G401 (cell line): ENCODE measurements at places on chromosomes 2 and 18.

DNA sequence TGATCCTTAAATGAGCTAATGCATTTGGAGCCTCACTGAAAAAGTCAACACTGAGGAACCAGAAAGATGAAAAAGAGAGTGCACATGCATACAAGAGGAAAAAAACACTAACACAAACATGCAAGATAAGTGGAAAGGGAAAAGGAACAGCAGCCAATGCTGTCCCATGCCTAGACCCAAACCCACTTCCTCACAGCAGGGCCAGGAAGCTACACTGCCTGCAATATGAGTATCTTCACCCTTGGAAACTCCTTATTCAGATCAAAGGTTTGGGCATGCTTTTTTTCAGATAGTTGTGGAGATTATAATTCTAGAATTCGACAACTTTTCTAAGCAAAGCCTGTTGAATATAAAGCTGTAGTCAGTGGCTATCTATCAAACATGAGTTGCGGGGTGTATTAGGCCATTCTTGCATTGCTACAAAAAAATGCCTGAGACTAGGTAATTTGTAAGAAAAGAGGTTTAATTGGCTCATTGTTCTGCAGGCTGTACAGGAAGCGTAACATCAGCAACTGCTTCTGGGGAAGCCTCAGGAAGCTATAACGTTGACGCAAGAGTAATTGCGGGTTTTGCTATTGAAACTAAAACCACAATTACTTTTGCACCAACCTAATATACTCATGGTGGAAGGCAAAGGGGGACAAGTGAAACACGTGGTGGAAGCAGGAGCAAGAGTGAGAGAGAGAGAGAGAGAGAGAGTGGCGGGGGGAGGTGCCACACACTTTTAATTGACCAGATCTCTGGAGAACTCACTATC is 138.2 kb downstream of the MBD2 start:
- DNase-seq, result no peak

DNA sequence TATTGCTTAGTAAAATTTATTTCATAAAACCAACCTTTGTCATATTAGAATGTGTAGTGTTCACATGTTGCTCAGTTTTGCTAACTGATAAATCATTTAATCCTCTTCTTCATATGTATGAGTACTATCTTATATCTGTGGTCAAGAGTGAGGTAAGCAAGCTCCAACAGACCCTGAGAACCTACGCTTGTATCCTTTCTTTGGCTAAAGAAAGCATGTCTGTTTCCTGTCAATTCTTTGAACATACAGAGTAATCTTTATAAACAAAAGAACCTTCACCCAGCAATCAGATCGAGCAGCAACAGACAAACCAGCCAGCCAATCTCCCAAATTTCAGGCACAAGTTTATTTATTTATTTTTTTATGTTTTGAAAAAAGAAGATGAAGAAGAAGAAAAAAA is 6.4 kb downstream of the ADCYAP1 start:
- DNase-seq, result no peak

DNA sequence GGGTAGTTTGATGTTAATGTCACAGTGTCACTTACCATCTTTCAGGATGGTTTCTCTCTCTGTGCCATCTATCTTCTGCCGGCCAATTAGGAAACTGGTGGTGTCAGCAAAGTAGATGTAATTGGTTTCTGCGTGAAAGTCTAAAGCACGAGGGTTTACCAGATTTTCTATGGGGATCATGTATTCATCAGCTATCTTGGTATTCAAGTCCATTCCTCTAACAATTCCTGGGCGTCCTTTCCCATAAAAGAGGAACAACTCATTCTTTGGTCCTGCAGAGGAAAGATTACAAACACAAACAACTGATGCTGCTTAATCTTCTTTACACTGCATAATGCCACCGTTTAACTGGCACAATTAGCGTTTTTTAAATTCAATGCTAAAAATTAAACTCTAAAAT is 1081.9 kb downstream of the LRP1B start:
- DNase-seq, result no peak

DNA sequence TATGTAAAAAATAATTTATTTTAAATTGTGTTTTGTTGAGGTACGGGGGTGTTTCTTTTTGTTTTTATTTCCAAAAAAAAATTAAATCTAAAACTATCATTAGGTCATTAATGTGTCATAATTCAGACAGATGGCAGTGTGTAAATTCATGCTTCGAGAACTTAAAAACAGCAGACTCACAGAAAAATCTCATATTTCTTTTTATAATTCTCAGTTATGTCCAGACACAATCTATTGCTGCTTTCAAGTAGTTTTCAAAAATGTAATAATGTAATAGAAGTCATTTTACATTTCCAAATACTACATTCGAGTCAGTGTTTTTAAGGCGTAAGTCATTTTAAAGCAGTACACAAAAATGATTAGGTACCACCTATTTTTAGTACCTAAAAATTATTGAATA is 14.3 kb downstream of the IKZF2 start:
- no peak for DNase-seq

- DNase-seq, result no peak
These were observed 28.6 kb downstream of the IGFBP2 start for GRCh38 chr2:216661639-216662375.

GRCh38 chr2:5064687-5065086 is 627.5 kb upstream of the SOX11 start:
- no peak for DNase-seq

DNA sequence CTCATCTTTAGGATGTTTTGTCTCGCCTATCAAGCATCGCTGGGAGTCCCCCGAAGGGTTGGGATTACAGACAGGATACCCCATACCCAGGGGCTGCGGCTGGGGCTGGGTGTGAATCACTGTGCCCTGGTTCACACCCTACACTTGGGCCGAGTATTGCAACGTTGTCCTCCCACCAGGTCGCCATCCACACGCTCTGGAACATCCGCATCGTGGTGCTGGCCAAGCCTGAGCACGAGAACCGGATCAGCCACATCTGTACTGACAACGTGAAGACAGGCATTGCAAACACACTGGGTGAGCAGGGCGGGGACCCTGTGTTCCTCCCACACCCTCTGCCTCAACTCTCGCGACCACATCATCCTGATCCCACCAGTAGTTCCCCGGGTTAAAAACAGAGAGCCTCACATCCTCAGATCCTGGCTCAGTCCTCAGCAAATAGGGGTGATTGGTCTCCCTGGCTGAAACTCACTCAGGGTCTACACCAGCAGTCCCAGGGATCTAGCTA is 87.3 kb upstream of the ATG16L1 start:
- DNase-seq, result no peak

GRCh38 chr2:132654968-132655367 is 15.0 kb downstream of the LYPD1 start:
- DNase-seq, result no peak

DNA sequence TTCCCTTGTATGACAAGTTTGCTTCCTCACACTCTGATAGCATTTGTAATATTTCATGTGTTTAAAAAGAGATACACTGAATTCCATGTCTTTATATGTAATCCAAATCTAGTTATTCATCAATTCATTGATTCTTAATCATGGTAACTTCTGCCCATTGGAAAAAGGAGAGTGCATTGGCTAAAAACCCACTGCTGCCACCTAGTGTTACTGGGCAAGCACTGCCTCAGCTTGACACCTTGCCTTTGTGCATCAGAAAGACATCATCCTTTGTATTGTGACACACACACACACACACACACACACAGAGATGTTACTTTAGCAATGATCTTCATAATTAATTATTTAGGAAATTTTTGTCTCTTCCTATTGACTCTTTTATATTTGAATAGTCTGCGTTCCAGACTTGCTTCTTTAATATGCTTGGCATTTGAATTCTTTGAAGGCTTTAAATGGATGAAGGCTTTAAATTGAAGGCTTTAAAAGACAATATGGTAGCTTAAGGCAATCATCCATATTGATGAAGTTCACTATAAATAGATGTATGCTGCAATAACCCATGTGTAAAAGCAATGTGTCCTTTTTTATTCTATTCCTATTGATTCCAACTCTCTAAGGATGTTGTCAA is 414.2 kb upstream of the CHST9 start:
- DNase-seq, result peak; percentile 40

DNA sequence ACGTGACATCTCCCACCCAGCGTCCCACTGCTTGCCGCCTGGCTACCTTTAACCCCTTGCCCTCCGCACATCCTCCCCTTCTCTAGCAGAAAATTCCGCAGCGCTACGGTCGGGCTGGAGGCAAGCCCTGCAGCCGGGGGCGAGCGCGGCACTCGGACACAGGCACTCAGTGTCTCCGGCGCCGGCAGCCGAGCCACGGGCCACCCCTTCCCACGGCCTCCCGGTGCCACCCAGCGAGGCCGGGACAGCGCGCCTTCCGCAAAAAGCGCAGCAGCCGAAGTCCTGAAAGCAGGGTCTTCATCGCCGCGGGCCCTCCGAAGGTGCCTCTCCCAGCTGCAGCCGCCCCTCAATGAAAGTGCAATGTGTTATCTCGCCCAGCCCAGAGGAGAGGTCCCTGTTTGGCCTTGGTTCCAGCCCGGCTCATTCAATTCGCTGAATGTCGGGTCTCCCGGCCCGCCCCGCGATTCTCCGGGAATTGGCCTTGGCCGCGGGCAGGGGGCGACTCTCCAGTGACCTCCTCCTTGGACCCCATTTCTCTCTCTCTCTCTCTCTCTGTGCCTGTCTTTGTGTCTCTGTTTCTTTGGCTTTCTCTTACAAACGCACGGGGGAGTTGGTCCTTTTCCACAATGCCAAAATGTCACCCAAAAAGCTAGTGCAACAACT is 1.1 kb downstream of the DLGAP1 start:
- peak; percentile 50 for DNase-seq

DNA sequence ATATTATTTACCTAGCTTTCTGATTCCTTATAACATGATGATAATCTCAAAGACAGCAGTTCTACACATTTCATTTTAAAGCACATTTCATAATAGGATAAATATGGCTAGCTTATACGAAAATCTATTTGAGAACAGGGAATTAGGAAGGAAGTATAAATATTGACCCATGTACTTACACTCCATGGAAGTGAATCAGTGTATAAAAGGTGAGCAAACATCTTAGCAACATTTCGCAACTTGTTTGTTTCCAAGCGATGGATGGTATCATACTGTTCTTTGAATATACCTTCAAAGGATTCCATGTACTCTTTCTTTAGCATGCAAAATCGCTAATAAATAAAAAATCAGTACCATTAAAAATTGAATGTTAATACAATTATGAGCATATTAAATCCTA is 53.1 kb downstream of the CWC22 start:
- DNase-seq, result no peak

DNA sequence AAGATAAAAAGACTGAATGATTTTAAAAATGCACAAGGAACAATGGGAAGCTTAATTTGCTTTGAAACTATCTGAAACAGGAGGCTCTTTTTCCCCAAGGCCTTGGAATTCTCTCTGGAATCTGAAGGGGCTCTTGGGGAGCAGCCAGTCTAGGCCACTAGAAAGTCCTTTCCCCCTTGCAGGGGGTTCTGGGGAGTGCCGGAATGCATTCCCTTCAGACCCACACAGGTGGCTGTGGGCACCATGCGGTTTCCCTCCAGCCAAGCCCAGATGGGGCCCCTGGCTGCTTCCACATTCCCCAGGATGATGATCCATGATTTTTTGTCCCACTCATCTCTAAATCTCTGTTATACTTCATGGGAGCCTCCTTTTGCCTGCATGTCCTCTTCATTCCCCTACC is 10.7 kb downstream of the GPR45 start:
- DNase-seq, result no peak

DNA sequence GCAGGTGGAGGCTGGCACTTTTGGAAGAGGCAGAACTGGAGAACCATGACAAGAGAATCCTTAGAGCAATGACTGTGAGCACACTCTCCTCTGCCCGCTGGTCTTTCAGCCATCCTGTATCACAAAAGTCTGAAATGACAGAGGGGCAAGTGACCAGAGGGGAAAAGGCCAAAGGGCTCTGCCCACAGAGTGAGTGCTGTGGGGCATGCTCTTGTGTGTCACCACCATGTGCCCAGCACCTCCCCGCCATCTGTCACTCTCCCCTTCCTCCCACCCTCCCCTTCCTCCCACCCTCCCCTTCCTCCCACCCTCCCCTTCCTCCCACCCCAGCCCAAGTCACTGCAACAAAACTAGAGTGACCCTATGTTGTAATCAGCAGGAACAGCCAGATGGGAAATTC is 31.9 kb downstream of the DAW1 start:
- DNase-seq, result no peak

DNA sequence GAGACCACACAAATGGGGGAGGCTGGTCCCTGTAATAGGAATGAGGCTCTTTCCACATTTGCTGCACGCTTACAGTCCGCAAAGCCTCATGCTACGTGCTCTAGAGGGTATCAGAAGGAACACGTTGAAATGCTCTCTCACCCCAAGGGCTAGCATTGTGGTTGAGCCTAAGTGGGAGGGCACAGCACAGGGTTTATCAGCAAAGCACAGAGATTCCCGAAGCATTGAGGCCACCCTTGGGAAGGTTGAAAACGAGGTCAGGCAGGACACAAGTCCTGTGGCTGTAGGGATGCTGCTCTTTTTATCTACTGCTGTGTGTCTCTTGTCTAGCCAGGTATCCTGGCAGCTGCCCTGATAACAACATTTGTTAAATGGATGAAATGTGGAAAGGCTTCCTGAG is 378.3 kb downstream of the EN1 start:
- no peak for DNase-seq

- no peak for DNase-seq
These were observed 472.2 kb upstream of the DCC start for GRCh38 chr18:51867767-51868166.

DNA sequence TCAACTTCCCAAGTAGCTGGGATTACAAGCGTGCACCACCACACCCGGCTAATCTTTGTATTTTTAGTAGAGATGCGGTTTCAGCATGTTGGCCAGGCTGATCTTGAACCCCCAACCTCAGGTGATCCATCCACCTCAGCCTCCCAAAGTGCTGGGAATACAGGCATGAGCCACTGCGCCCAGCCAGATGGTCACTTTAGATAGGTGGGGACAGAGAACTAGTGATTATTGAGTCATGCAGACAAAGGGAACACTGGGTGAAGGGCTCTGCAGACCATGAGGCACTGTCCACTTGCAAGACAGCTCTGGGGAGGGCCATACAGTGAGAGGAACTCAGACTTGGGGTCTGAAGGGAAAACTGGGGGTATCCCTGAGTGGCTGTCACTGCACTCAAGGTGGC is 58.4 kb upstream of the POMC start:
- no peak for DNase-seq

GRCh38 chr18:76859474-76860339 is 37.4 kb downstream of the ZNF236 start:
- DNase-seq, result no peak

GRCh38 chr2:49830846-49831245 is 676.5 kb upstream of the FSHR start:
- DNase-seq, result no peak

DNA sequence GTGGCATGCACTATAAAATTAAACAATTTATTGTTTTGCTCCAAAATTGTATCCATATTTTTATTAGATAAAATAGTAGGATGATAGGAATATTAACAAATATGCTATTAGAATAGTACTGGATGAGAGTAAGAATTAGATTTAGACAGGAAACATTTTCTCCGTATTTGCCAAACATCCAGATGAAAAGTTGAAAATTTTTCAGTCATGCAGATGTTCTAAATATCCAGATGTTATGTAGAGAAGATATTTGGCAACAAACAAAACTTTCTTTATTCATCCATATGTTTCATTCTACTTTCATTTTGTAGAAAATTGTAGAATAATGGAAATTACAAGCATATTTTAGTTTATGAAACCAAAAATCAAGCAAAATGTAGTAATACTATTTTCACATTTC is 45.2 kb upstream of the NEUROD1 start:
- DNase-seq, result no peak

GRCh38 chr18:77833807-77834206 is 584.2 kb downstream of the GALR1 start:
- DNase-seq, result no peak

- no peak for DNase-seq
These were observed 760.0 kb downstream of the EPHA4 start for GRCh38 chr2:220811952-220812570.
